Neural crest cell (in vitro differentiated cells): ENCODE measurements at places on chromosomes 11 and 22. TPM values are rescaled to one million over a fixed set of nuclear protein-coding genes. Genes with fewer than 3 reads are reported as not detected.

- DNase-seq: no peak
These were observed 125.6 kb downstream of the BCR start for GRCh38 chr22:23305922-23306374.

GRCh38 chr11:11620173-11620920 is 1.5 kb downstream of the GALNT18 start:
- DNase-seq: peak; percentile 38

Gene GSTT2B
- total RNA-seq: 1.8 and 2.1 TPM in 2 replicates

Gene ARHGAP8
- 0.61 and 0.96 TPM in 2 replicates for total RNA-seq

DNA sequence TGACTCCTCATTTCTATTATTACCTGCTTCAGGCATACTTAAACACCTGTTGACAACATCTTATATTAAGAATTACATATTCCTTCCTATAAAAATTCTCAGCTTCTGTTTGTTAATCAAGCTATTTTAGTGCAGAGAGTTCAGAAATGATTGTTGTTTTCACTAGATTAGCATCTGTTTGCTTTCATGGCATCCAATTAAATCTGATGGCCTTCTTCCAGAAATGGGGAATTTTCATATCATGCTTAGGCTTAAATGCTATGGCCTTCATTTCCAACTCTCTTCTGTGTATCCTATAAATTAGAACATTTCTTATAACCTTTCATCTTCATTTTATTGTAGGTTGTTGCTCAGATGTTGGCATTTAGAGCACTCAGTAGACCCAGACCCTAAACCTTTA is 180.0 kb downstream of the WNT11 start:
- DNase-seq: no peak

DNA sequence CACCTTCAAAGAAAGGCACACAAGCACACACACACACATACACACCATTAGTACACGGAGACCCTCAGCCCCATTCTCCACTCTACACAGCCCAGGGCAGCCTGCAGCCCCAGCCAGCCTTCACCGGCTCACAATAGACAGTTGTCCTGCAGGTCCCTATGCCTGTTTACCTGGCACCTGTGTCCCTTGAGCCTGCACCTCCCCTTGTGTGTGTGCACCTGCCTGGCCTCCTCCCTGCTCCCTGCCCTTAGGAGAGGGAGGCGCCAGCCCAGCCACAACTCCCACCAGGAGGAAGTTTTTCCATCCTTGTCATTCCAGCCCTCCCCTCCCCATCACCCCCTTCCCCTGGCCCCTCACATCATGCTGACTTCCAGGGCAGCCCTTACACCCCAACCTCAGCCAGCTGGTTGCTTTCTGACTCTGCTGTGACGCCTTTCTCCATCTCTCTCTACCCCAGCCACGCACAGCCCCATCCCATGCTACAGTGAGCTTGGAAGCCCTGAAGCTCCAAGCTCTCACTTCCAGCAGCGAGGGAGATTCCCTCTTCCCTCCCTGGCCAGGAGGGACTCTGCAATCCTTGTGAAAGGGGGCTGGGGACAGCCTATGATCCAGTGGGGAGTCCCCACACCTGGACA is 4.4 kb downstream of the AHNAK start:
- no peak for DNase-seq

Gene VPREB3
- total RNA-seq: not detected in 2 replicates

DNA sequence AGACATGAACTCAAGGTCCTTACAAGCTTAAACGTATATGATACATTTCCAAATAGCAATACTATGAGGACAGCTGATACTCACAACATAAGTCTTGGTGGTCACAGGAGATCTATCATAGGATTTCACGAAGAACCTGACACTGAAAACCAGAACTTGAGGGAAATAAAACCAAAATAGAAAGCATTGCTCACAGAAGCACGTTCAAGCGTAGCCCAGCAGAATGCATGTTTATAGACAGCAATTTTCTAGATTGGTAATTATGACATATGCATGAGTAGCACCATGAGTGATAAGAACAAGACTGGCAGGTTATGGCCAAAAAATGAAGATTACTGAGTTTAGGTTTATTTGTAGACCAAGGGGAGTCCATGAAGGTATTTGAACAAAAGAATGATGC is 243.5 kb downstream of the ETS1 start:
- DNase-seq: no peak
